ENCODE measurements at places on chromosomes 13 and 19.

DNA sequence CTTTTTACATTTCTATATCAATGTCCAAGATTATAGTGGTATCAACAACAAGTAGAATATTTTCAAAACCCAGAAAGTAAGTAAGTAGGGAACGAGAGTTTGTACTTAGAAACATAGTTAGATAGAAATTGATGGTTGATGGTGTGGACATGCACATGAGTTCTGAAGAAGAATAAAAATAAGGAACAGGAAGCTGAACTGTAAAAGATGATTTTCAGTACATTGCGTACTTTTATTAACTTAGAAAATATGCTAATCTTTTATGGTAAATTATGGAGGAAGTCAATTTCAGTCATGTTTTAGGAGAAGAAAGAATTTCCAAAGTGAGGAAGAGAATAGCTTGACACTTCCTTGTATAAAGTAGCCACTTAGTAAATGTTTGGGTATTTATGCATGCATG, 12.3 kb upstream of the GPR18 start:
- no peak for DNase-seq

- peak; percentile 9 for DNase-seq
These were observed 9.4 kb downstream of the C19orf81 start for GRCh38 chr19:50658441-50659317.

DNA sequence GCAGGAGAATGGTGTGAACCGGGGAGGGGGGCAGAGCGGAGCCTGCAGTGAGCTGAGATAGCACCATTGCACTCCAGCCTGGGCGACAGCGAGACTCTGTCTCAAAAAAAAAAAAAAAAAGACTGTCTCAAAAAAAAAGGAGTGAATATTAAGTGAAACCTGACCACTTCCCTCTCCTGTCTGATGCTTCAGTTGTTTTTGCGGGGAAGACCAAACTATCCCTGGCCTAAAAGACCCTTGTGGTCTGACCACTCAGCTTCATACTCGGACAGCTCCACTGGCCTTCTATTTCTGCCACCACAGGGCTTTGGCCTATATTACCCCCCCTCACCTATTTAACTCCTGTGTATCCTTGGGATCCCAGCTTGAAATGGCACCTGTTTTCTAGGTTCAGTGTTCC, 2.3 kb downstream of the CLASRP start:
- no peak for DNase-seq

DNA sequence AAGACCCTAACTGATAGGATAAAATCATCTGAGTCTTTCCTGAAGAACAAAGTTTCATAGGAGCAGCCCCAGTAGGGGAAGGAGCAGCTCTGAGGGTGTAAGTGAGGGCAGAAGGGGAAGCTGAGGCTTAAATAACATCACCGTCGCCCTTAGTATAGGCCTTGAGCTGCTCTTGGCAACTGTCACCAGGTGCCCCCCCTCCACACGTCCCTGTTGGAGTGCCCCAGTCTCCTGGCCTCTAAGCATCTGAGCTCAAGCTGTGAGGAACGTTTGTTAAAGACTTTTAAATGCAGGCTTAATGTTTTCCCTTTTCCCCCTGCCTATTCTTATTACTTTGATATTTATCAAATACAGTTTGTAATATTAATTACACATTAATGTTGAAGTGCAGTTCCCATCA, 170.6 kb downstream of the ZIC5 start:
- no peak for DNase-seq

GRCh38 chr13:67841071-67841470, 610.9 kb upstream of the PCDH9 start:
- DNase-seq = peak; percentile 22

DNA sequence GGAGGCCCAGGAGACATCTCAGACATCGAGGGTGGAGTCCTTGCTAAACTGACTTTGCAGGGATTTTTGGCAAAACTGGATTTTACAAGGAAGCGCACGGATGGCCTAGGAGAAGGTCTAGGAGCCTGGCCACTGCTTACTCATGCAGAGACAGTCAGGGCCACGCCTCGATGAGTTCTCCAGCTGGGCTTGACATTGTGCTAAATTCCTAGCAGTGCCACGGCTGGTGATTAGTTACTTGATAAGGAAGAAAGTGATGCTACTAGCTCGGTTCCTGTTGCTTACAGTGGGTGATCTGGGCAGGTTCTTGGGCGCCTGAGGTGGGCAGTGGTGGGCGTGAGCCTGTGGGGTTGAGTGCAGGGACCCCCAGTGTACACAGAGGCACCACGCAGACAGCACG, 143.4 kb downstream of the SOX1 start:
- DNase-seq = no peak

GRCh38 chr13:48161530-48162179, 66.8 kb upstream of the MED4 start:
- no peak for DNase-seq

GRCh38 chr19:5460748-5461147, 5.5 kb downstream of the ZNRF4 start:
- no peak for DNase-seq

DNA sequence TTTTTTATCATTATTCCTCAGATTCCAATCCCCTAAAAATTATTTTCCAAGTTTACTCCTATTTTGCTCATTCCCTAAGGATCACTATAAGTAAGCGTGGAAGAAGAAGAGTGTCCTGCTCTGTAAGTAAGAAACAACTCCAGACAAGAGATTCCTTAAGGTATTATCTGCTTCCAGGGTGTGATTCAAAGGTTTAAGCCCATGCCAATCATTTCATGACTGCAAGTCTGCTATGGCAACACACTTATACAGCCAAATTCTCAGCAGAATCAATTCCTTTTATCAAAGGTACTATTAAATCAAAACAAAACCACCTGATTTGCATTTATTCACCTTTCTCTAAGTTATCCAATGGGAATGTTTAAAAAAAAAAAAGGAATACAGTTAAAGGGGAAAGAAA, 43.7 kb downstream of the FOXO1 start:
- no peak for DNase-seq

DNA sequence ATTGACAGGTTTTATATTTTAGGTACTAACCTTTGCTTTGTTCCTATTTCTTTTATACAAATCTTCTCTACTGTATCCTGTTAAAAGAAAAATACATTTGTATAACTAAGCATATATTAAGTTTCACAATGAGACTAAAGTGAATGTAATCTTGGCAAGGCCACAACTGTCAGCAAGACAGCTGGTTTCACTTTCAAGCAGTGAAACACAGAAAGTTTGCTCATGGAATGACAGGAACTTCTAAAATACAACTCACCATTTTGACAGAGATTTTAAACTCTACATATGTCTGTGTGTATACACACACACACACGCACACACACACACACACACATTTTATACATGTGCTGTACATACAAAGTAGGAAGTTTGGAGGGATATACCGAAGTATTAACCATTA, 53.3 kb downstream of the PARP4 start:
- DNase-seq = no peak

- no peak for DNase-seq
These were observed 19.2 kb downstream of the C13orf42 start for GRCh38 chr13:51091839-51092238.

DNA sequence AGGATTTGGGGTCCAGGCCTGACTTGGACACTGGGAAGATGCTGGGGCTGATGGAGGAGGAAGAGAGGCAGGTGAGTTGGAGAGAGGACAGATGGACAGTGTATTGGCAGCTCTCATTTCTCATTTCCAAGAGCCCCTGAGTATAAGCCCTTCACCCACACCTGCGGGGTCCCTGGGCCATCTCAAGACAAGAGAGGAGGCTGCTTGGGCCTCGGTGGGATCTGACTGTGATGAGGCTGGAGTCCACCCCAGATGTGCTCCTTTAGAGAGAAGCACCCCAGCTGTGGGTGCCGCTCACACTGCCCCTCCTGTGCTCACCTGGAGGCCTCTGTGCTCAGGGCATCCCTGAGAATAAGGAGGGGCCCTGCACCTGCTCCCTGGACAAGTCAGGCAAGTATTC, 3.7 kb downstream of the LILRA2 start:
- no peak for DNase-seq

GRCh38 chr19:33947265-33947964, 150.7 kb downstream of the KCTD15 start:
- no peak for DNase-seq

- no peak for DNase-seq
These were observed 408.8 kb downstream of the SUCLA2 start for GRCh38 chr13:47592256-47592655.

DNA sequence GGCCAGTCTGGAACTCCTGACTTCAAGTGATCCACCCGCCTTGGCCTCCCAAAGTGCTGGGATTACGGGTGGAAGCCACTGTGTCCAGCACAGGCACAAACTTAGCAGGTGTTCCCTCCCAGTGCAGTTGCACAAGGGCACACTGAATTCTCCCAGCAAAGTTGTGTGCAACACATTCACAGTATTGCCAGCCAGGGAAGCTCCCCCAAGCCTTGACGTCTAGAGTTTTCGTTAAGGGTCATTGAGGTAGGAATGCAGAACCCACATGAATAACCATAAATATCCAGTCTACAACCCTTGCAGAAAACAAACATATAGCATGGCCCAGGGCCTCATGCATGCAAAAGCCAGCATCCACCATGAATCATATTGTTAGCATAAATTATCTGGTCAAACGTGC, 3.3 kb upstream of the AURKC start:
- no peak for DNase-seq

DNA sequence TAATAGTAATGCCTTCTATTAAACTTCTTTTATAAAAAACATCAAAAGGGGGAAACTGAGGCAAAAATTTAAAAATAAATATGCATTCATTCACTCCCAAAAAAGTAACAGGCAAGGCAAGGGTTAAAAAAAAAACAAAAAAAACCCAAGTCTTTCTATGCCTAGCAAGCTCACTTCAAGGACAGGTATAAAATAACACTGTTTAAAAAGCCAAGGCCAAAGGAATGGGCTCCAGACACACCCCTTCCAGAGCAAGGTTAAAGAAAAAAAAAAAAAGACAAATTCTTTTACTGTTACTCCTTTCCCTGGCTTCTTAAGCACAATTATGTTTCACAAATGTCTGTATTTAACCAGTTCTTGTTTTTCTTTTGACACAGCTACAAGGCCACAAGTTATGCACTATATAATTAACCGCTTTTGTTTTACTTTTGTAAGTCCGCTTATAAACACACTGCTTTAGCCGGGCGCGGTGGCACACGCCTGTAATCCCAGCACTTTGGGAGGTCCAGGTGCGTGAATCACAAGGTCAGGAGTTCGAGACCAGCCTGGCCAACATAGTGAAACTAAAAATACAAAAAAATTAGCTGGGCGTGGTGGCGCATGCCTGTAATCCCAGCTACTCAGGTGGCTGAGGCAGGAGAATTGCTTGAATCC, 3.6 kb downstream of the SIGLEC11 start:
- DNase-seq = no peak

DNA sequence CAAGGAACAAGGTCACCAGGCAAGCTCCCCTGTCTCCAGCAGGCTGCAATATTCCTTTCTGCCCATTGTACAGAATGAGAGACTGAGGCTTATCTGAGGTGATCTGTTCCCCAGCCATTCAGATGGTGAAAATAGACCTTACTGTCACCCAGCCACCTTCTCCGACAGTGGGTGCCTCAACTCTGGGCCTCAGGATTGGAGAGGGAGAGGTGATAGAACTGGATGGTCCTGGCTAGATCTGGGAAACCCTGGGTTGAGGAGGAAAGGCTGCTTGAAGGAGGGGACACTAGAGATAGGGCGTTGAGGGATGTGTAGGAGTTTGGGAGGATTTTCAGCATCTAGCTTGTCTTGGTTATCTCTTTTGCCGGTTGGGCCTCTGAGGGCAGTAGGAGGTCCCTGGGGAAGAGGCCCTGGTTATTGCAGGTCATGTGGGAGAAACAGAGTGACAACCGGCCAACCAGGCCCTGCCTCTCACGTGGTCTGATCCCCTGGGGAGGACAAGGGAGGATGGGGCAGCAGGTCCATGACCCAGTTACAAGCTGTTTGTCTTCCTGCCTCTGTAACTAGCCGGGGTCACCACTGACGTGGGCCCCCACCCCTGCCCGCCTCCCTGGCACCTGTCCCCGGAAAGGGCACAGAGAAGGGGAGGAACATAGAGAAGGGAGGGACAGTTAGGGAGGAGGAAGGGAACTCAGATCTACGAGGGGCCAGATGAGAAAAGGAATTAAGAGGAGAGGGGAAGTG, 8.2 kb downstream of the NFIC start:
- DNase-seq = no peak

- DNase-seq = no peak
These were observed 20.8 kb downstream of the MBNL2 start for GRCh38 chr13:97242755-97243497.

DNA sequence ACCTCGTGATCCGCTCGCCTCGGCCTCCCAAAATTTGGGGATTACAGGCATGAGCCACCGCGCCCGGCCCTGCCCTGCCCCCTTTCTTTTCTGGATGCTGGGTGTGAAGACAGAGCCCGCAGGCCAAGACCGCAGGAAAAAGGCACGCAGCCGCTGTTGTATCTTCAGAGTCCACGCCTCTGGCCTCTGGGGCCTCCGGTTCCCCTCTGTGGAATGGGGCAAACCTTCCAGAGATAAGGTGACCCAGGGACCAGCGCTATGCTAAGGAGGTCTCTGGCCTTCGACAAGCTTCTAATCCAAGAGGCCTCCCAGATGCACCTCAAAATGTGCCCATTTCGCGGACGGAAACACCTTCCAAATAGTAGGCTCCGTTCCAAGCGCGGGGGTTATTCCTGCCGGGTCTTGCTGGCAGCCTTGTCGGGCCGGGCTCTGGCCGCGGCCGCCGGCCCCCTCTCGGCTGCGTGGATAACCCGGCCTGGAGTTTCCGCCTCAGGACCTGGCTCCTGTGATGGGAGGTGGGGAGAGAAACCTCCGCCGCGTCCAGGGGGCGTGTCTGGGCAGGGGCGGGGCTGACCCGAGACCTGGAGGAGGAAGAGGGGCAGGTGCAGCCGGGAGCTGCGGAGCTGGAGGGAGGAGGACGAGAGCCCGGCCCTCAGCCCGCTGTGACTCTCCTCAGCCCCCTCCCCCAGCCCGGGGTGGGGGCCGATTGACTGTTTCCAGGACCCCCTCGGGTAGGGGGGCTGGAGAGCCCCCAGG, 13.1 kb downstream of the TJP3 start:
- peak; percentile 97 for DNase-seq

DNA sequence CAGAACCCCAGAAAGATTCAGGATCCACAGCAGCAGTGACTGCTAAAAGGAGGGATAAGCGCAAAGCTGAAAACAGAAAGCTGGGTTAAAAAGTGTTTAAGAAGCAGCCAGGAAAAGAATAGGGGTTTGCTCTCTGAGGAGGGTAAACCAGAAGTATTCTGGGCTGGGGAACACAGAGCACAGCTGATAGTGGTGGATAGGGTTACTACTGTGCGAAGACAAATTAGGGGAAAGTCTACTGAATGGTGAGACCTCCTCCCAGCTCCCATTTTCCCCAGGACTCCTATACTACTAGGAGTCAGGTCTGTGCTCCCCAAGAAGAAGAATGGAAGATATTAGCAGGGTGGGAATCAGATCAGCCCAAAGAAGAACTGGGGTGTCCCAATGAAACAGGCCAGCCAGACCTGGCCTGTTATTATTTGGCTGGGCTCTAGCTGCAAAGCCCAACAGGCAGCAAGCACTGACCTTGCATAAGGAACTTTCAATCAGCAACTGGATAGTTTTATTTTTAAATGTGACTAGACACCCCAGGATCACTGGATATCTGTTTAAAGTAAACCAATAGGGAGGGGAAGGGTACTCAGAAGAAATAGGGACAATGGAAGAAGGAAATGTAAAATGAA, 43.5 kb upstream of the SERTM1 start:
- no peak for DNase-seq

Data from DMS53 (cell line).